ENCODE measurements at places on chromosomes 3 and 15. TPM values are rescaled to one million over a fixed set of nuclear protein-coding genes. Genes with fewer than 3 reads are reported as not detected.

RTP3 gene
- not detected for total RNA-seq

LRRC31 gene
- not detected for total RNA-seq

ITIH4 gene
- 0.95 TPM for total RNA-seq

SENP8 gene
- total RNA-seq, result 2.8 TPM

CRYGS gene
- 1.1 TPM for total RNA-seq

SERPINI1 gene
- 3.0 TPM for total RNA-seq

CAMK1 gene
- 6.6 TPM for total RNA-seq

IGSF11 gene
- total RNA-seq, result not detected

PGBD4 gene
- total RNA-seq, result 0.88 TPM

MUC4 gene
- total RNA-seq, result not detected

EFCAB12 gene
- total RNA-seq, result 0.32 TPM

DLEC1 gene
- not detected for total RNA-seq

HGD gene
- total RNA-seq, result not detected

CCNB2 gene
- 73.1 TPM for total RNA-seq

GP5 gene
- total RNA-seq, result not detected

PODXL2 gene
- 2.5 TPM for total RNA-seq

RAB6B gene
- 0.42 TPM for total RNA-seq

CELF6 gene
- total RNA-seq, result 0.17 TPM

ZNF80 gene
- not detected for total RNA-seq

MYL3 gene
- total RNA-seq, result not detected

KLHL40 gene
- not detected for total RNA-seq

LRRK1 gene
- total RNA-seq, result 13.7 TPM

CCDC174 gene
- total RNA-seq, result 12.3 TPM

CPN2 gene
- not detected for total RNA-seq

ST3GAL6 gene
- total RNA-seq, result 2.1 TPM

GPX1 gene
- 487 TPM for total RNA-seq

COL6A5 gene
- not detected for total RNA-seq

XCR1 gene
- total RNA-seq, result not detected

SLC27A2 gene
- total RNA-seq, result 0.07 TPM

BRK1 gene
- 115 TPM for total RNA-seq

AMOTL2 gene
- 79.5 TPM for total RNA-seq

Measured in foreskin keratinocyte (primary cell).